ENCODE measurements at places on chromosomes 16 and 17. TPM values are rescaled to one million over a fixed set of nuclear protein-coding genes. Genes with fewer than 3 reads are reported as not detected.

The DOC2A gene
- total RNA-seq = not detected

The UBTF gene
- total RNA-seq = 64.2 TPM

The CD68 gene
- 4.9 TPM for total RNA-seq

DNA sequence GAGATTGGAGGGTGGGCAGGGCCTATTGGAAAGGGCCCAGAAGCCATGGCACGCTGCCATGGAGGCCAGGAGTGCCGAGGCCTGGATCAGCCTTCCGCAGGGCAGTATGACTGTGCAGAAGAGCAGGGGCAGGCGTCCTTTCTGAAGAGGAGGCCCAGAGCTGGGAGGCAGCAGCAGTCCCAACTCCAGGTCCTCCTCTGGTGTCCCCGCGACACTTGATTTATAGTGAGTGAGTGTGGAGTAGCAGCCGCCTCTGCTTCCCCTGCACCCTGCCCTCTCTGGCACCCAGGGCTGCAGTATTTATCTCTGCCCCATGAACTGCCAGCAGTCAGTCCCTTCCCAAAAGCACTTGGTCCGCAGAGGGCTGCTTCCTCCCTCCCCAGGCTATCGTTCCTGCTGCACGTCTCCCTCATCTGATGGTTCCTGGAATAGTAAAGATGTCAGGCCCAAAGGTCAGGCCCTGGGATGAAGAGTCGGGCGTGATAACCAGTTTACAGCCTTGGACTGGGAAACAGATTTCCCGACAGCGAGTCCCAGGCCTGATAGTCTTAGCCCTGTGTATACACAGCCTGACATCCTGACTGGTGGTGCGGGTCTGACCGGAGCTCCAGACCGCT lies 32.9 kb downstream of the PGS1 start:
- no peak for DNase-seq

GRCh38 chr16:87410530-87410929 lies 18.4 kb downstream of the MAP1LC3B start:
- no peak for DNase-seq

DNA sequence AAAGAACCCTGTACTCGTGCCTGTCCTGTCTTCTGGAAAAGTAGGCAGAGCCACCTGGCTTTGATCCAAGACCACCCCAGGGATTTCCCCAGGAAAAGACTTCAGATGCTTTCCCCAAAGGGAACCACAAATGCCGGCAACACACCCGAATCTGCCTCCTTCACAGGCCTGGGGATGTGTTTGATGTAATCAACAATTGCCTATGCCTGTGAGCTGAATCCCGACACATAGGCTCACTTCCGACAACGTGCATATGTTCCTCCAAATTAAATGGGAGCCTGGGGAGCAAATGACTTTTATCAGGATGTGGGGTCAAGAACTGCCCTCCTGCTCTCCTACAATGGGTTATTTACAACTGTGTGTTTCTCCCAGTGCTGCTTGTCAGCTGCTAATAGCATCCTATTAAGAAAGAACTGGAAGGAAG lies 535.2 kb upstream of the CDH11 start:
- DNase-seq = no peak

GRCh38 chr17:69434164-69434579 lies 19.7 kb downstream of the MAP2K6 start:
- DNase-seq = no peak

GRCh38 chr17:74099442-74100340 lies 103.8 kb upstream of the RPL38 start:
- no peak for DNase-seq

DNA sequence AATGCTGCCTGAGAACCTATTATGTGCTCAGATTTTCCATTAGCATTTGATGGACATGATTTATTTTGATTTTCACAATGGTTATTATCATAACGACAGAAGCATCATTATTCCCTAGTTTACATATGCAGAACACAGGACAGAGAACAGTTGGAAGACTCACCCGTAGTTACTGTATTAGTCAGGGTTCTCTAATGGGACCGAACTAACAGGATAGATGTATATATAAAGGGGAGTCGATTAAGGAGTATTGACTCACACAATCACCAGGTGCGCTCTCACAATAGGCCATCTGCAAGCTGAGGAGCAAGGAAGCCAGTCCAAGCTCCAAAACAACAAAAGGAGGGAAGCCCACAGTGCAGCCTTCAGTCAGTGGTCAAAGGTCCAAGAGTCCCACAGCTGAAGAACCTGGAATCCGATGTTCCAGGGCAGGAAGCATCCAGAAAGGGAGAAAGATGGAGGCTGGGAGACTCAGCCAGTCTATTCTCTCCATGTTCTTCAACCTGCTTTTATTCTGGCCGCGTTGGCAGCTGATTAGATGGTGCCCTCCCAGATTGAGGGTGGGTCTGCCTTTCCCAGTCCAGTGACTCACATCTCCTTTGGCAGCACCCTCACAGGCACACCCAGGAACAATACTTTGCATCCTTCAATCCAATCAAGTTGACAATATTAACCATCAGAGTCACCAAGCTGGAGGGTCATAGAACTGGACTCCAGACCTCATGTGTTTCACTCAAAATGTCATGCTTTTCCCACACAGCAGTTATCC lies 92.7 kb upstream of the XYLT1 start:
- no peak for DNase-seq

GRCh38 chr17:30323262-30323894 lies 10.5 kb downstream of the TMIGD1 start:
- DNase-seq = no peak

GRCh38 chr16:84084570-84085270 lies 32.0 kb downstream of the MBTPS1 start:
- DNase-seq = peak; percentile 59

- no peak for DNase-seq
These were observed 145.7 kb downstream of the RBFOX3 start for GRCh38 chr17:79465011-79465680.

DNA sequence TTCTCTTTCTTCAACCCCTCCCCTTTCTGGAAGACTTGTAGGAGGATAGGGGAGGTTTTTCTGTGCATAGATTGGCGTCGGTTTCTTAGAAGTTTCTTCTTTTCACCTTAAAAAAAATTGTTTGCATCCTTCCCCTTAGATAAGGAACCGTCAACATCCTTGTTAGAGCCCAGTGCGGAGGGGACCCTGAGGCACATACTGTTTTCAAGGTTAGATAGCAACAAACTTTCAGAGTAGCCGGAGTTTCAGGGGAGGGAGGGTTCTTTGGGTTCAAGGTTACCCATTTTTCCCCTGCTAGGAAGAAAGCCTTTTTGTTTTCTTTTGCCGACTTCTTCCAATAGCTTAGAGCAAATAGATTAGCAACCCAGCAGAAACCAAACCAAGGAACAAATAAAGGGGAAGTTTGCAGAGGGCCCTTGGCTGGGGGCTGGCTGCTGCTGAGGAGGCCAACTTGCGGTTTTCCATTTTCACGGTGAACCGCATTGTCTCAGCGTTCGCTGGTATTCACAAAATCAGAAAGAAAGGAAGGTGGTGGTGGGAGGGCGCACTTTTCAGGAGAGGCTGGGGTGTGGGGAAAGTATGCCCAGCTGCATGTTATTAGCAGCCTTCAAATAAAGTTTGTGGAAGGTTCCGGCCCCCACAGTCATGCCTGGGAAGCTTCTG lies 28.8 kb downstream of the MSI2 start:
- no peak for DNase-seq

- DNase-seq = no peak
These were observed 571 bp downstream of the CAVIN1 start for GRCh38 chr17:42422412-42422957.

- DNase-seq = no peak
These were observed 11.8 kb upstream of the SMPD3 start for GRCh38 chr16:68460067-68460466.

- DNase-seq = no peak
These were observed 126.4 kb upstream of the MAF start for GRCh38 chr16:79726902-79727301.

GRCh38 chr17:39916918-39917317 lies 1.5 kb downstream of the GSDMB start:
- DNase-seq = peak; percentile 25

- DNase-seq = no peak
These were observed 33.7 kb upstream of the PVALEF start for GRCh38 chr17:81131486-81132196.

All from fibroblast of the aortic adventitia (primary cell).